ENCODE measurements at places on chromosomes 5 and 9.

DNA sequence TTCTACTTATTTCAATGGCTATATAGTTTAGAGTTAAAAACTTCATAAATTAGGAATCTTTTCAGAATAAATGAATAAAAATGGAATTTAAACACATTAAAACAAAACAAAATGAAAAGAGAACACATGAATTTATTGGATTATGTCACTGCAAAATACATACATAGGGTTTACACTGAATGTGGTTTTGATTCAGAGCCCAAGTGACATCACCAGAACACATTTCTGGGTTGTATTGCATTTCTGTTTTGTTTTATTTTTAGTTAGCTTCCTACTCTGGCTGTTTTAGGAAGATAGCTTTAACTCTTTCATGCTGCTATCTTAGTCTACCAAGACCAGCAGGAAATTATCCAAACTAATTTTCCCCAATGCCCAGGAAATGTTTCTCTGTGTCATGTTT lies 1935.0 kb downstream of the EFNA5 start:
- DNase-seq = no peak

DNA sequence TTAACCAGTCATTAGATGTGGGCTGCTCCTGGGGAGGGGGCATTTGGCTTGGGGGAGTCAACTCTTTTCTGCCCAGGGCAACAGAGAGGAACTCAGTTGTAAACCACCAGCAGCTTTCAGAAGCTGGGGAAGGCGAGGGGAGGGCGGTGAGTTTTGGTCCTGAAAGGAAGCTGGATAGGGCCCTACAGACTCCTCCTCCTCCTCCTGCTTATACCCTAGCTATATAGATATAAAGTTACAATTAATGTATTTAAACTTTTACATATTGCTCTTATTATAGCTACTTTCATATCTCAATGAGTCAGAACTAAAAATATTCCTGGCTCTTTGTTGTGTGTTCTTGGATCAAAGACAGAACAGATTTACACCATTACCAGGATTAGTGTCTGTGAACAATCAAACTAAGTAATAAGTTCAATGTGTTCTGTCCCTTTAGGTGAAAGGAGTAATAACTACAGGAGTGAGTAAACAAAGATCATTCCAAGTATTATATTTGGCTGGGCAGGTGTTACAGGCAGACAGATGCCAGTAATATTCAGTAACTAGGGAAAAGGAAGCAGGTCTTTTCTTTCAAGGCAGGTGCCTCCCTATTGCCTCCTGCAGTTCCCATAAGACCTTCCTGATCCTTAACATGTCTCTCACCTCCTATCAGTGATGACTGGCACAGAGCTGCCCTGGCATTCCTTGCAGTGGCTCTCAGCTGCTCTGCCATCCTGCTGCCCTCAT lies 20.5 kb upstream of the VPS13A start:
- DNase-seq = no peak

GRCh38 chr5:108421713-108422112 lies 39.8 kb upstream of the FBXL17 start:
- no peak for DNase-seq

DNA sequence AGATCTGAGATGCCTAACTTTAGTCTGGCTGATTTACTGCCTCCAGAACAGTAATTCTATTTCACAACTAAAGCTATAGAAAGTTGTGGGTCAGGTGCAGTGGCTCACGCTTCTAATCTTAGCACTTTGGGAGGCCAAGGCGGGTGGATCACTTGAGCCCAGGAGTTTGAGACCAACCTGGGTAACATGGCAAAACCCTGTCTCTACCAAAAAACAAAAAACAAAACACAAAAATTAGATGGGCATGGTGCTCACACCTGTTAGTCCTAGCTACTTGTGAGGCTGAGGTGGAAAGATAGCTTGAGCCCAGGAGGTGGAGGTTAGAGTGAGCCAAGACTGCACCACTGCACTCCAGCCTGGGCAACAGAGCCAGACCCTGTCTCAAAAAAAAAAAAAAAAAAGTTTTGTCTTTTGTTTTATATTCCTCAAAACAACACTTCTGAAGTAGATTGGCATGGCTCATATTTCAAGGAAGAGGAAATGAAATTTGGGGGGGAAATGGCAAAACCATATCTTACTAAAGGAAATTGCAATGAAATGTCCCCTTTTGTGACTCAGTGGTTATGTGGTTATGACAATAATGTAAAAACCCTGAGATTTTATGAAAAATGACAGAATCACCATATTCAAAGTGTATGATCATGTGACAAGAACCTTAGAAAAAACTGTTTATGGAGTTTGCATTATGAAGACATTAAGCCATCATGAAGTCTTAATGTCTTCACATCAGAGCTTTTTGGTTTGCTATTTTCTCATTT lies 16.2 kb downstream of the FNBP1 start:
- DNase-seq = no peak

GRCh38 chr9:76882686-76883085 lies 23.2 kb downstream of the PRUNE2 start:
- no peak for DNase-seq
